ENCODE measurements at places on chromosomes 12 and 14.

- DNase-seq: no peak
Observed at GRCh38 chr12:12946686-12947355, 5.1 kb downstream of the GPRC5D start.

DNA sequence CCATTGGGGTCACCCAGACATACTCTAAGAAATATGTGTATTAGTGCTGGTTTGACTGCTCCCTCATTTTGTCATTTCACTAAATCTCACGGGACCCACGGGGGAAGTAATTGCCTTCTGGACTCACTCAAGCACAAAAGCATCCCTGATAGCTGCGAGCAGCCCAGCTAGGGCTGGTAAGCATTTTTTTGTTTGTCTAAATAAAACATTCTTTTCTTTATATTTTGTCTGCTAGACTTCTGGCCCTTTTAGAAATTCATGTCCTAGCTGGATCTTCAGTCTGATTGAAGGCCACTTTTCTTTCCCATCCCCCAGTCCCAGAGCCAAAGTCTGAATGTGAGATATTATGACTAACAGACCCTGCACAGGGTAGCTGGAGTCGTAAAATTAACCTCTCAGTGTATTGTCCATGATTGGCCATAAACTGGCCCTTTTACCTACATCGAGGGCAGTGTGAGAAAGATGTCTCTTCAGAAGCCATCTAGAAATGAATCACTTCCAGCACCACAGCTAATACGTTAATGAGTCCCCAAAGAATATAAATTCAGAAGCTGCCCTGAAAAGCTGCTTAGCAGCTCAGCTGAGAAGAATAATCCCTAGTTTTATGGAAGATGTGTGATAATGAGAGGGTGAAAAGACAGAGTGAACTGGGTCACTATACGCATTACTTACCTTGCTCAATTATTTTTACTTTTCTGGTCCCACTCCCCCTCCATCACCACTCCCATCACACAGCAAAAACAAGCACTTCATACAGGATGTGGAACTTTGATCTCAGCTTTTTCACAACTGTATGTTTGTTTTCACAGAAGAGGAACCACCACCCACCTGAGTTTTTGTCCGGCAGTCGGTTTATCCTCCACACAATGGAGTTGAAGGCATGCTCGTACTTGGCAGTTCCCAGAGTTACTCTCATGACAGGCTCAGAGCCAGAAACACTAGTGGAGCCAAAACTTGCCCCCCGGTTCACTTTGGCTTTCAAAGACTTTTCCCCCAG, 55.6 kb upstream of the GTF2A1 start:
- no peak for DNase-seq

GRCh38 chr12:129871991-129872972, 31.5 kb downstream of the TMEM132D start:
- no peak for DNase-seq

GRCh38 chr14:90517076-90517841, 120.4 kb downstream of the CALM1 start:
- no peak for DNase-seq

GRCh38 chr14:37594971-37595808, at the start of the genes FOXA1 and TTC6:
Gene FOXA1 (minus strand): TSS chr14:37595249. CDS start chr14:37594972, 277 bp downstream.
Gene TTC6 (plus strand): TSS chr14:37595629. CDS start chr14:37622065, 26,436 bp downstream.
- no peak for DNase-seq

GRCh38 chr12:11962860-11963259, 107.9 kb upstream of the BCL2L14 start:
- DNase-seq: no peak
